ENCODE measurements at places on chromosomes 1 and 21. TPM values are rescaled to one million over a fixed set of nuclear protein-coding genes. Genes with fewer than 3 reads are reported as not detected.

The IFI16 gene
- total RNA-seq: 1.1 TPM

The SMIM1 gene
- 6.1 TPM for total RNA-seq

The OR2T3 gene
- not detected for total RNA-seq

The BEND5 gene
- total RNA-seq: 6.5 TPM

The OR2M3 gene
- not detected for total RNA-seq

DNA sequence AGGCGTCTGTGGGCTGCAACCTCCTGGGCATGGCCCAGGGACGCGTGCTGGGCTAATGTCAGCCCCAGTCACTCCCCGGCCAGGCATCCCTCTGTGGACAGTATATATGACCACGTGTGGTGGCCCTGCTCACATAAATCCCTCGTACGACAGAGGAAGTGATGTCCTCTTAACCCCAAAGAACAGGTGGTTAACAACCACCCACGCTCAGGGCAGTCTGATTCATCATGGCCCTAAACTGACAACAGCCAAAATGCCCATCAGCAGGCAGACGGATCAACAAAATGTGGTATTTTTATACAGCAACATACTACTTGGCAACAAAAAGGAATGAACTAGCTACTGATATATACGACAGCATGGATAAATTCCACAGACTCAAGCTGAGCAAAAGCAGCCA is 51.0 kb downstream of the ECE1 start:
- no peaks in the 10 kb centered on the region for H3K36me3 ChIP-seq
- no peak for DNase-seq
- peaks cover 7% of the 10 kb centered on the region for H3K4me1 ChIP-seq
- no peak overlapping the region for H3K27ac ChIP-seq

GRCh38 chr21:45280969-45281368 is 6.7 kb downstream of the POFUT2 start:
- H3K36me3 ChIP-seq: peaks cover 58% of the 10 kb centered on the region
- H3K4me3 ChIP-seq: no peak overlapping the region
- DNase-seq: no peak
- H3K4me1 ChIP-seq: no peaks in the 10 kb centered on the region
- no peak overlapping the region for H3K27ac ChIP-seq

- H3K4me3 ChIP-seq: no peak overlapping the region
- no peaks in the 10 kb centered on the region for H3K27me3 ChIP-seq
- no peaks in the 10 kb centered on the region for H3K4me1 ChIP-seq
- no peak overlapping the region for H3K27ac ChIP-seq
Measured at GRCh38 chr1:24425441-24425840, 9.8 kb downstream of the NIPAL3 start.

DNA sequence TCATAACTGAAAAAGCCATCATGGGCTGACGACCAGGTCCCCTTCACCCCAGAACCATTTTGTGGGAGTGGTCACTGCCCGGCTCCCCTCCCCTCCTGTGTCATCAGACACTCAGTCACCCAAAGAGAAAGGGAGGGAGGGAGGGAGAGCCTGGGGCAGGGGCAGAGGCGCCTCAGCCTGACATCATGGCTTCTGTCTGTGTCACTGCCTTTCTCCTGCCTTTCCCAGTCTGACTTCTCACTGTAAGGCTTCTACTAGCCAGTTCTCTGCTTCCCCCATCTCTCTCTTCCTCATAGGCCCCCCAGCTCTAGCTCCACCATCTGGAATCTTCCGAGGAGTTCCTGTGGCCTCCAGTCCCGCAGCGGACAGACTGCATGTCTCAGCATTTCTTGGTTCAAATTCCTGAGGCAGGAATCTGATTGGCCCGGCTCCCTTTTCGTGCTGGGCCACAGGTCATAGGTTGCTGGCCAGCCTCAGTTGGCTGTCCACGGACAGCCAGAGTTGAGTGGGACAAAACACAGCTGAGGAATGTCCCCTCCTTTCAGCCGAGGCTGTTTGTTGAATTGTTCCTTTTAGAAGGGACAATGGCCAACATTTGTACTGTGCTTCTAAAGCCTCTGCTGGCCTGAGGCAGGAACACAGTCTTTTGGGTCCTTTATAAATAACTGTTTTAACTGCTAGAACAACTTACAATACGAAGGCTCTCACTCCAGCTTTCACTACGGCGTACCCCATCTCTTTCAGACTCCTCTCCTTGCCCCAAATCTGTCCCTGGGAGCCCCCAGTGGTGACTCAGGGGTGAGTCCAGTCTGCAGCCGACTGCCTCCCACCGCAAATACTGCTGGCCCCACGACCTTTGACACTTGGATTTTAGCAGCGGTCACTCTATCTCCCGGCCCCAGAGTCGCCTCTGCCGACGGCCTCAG is 18.7 kb upstream of the KANK4 start:
- H3K27ac ChIP-seq: no peak overlapping the region
- no peak overlapping the region for H3K4me3 ChIP-seq
- H3K4me1 ChIP-seq: peaks cover 2% of the 10 kb centered on the region
- no peaks in the 10 kb centered on the region for H3K27me3 ChIP-seq
- no peak for DNase-seq
- no peaks in the 10 kb centered on the region for H3K36me3 ChIP-seq

DNA sequence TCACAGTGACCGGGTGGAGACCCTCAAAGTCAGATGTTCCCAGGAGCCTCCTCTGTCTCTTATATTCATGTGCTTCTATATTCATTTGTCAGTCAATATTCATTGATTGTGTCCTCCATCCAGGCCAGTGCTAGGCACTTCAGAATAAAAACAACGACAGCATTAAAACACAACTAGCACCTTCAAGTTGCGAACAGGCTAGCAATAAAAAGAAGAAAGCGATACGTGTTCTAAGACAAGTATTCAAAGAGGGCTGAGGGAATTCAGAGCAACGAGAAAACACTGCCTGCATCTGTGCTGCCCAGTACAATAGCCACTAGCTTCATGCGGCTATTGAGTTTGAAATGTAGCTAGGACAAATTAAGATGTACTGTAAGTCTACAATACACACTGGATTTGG is 138.0 kb downstream of the PLXNA2 start:
- H3K4me3 ChIP-seq: no peak overlapping the region
- no peaks in the 10 kb centered on the region for H3K27me3 ChIP-seq
- DNase-seq: no peak
- H3K27ac ChIP-seq: no peak overlapping the region
- no peaks in the 10 kb centered on the region for H3K36me3 ChIP-seq

GRCh38 chr1:2413495-2414296 is 1.3 kb upstream of the PEX10 start:
- H3K27ac ChIP-seq: no peak overlapping the region
- peaks cover 2% of the 10 kb centered on the region for H3K36me3 ChIP-seq

GRCh38 chr21:35585155-35585554 is 475.2 kb downstream of the SETD4 start:
- no peaks in the 10 kb centered on the region for H3K4me1 ChIP-seq
- H3K36me3 ChIP-seq: no peaks in the 10 kb centered on the region
- H3K27ac ChIP-seq: no peak overlapping the region
- H3K4me3 ChIP-seq: no peak overlapping the region

DNA sequence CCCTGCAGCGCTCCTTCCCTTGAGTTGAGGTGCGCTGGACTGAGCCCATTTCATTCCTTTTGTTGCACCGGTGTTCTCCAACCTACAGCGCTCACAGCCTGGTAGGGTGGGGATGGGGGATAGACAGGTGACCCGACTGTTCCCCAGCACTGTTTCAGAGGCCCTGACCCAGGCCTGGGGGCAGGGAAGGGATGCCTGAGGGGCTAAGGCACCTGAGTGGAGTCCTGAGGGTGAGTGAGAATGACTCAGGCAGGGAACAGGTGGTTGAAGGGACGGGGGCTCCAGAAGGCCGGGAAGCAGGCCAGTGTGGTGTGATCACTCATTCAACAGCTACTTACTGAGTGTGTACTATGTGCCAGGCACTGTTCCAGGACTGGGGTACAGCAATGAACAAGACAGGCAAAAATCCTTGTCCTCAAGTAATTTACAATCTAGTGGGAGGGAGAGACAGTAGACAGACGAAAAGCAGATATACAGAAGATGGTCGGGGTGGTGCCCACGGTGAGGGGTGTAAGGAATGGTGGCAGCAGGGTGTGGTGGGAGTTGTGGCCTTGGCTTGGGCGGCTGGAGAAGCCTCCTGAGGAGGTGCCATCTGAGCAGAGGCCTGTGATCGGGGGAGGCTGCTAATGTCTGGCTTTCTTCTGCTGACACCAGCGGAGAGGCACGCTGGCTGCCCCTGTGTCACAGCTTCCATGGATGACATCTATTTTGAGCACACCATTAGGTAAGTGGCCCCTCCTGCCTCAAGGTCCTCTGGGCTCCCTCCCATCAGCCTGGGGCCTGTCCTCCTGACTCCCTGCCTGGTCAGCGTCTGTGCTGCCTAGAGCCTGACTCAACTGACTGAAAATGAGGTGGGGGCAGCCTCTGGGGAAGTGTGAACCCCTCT is 37.4 kb downstream of the ACOT11 start:
- H3K4me1 ChIP-seq: peaks cover 21% of the 10 kb centered on the region
- no peaks in the 10 kb centered on the region for H3K27me3 ChIP-seq
- H3K27ac ChIP-seq: no peak overlapping the region
- no peak for DNase-seq

GRCh38 chr1:177966199-177966598 is 3.7 kb downstream of the SEC16B start:
- no peak for DNase-seq
- no peaks in the 10 kb centered on the region for H3K4me1 ChIP-seq
- no peaks in the 10 kb centered on the region for H3K36me3 ChIP-seq

DNA sequence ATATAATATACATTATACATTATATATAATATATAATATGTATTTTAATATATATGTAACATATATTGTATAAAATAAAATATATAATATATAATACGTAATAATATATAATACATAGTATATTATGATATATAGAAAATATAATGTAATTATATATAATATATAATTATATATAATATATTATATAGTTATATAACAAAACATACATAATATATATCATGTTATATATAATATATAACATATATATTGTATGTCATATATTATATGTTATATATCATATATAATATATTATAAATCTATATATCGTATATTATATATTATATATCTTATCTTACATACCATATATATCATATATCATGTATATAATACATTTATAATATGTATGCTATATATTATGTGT is 248.2 kb upstream of the TPTE start:
- DNase-seq: no peak
- no peaks in the 10 kb centered on the region for H3K27me3 ChIP-seq
- H3K27ac ChIP-seq: no peak overlapping the region
- H3K36me3 ChIP-seq: no peaks in the 10 kb centered on the region

DNA sequence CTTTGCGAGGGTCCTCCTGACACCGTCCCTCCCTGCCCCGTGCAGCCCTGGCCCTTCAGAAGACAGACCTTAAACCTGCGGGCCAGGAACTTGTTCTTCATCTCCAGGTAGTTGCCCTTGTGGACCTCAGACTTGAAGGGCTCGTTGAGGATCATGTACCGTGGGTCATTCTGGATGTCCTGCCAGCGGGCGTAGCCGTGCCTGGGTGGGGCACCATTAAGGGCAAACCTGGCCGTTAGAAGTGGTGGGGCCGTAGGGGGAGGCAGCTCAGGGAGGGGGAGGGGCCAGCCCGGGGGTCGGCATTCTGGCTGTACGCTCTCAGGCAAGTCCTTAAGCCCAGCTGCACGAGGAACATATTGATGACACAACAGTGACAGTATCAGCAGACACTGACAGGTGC is 64.6 kb downstream of the KCNAB2 start:
- no peak overlapping the region for H3K4me3 ChIP-seq
- H3K27ac ChIP-seq: no peak overlapping the region
- no peak for DNase-seq
- no peaks in the 10 kb centered on the region for H3K27me3 ChIP-seq
- H3K4me1 ChIP-seq: 0 out of 2 replicates have a peak, but pooled peaks cover 4% of the 10 kb centered on the region

GRCh38 chr1:30286241-30286987 is 437.0 kb downstream of the MATN1 start:
- no peak overlapping the region for H3K4me3 ChIP-seq
- H3K27ac ChIP-seq: no peak overlapping the region
- H3K36me3 ChIP-seq: no peaks in the 10 kb centered on the region
- no peaks in the 10 kb centered on the region for H3K4me1 ChIP-seq

DNA sequence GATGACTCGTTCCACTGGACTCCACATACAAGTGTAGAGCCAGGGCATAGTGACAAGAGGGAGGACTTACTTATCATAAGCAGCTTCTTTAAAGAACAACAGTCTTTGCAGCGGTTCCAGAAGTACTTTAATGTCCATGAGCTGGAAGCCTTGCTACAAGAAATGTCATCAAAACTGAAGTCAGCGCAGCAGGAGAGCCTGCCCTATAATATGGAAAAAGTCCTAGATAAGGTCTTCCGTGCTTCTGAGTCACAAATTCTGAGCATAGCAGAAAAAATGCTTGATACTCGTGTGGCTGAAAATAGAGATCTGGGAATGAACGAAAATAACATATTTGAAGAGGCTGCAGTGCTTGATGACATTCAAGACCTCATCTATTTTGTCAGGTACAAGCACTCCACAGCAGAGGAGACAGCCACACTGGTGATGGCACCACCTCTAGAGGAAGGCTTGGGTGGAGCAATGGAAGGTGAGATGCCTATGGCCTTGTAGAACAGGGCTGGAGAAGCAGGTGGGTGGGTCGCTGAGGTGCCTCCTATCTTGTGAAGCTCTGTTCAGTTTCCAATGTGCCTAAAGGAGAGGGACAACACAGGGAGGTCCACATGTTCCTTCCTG is 12.1 kb downstream of the MIA3 start:
- H3K36me3 ChIP-seq: peaks cover 60% of the 10 kb centered on the region
- H3K27ac ChIP-seq: no peak overlapping the region
- H3K4me1 ChIP-seq: no peaks in the 10 kb centered on the region
- no peaks in the 10 kb centered on the region for H3K27me3 ChIP-seq

GRCh38 chr21:42733874-42734273 is 80.5 kb downstream of the PDE9A start:
- H3K4me3 ChIP-seq: no peak overlapping the region
- no peaks in the 10 kb centered on the region for H3K27me3 ChIP-seq
- DNase-seq: no peak
- H3K36me3 ChIP-seq: peaks cover 16% of the 10 kb centered on the region
- peaks cover 2% of the 10 kb centered on the region for H3K4me1 ChIP-seq

DNA sequence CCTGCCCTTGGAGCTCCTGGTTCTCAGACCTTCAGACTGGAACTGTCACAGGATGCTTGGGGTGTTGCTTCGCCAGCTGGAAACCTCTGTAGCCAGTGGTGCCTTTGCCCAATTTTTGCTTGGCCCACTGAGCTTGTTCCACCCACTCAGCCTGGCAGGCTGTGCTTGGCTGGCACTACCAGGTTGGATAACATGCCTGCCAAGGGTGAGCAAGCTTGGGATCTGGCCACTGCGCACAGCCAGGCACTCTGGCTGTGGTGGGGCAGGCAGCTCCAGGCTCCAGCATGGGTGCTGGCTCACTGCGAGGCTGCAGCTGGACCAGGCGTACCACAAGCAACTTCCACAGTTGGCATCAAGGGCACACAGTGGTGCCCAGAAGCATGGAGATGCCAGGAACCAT is 967.8 kb upstream of the NCAM2 start:
- DNase-seq: no peak
- no peak overlapping the region for H3K4me3 ChIP-seq
- no peaks in the 10 kb centered on the region for H3K27me3 ChIP-seq
- H3K36me3 ChIP-seq: no peaks in the 10 kb centered on the region
- no peak overlapping the region for H3K27ac ChIP-seq
- H3K4me1 ChIP-seq: no peaks in the 10 kb centered on the region

GRCh38 chr1:50959303-50959912 is 659 bp downstream of the FAF1 start:
- H3K27ac ChIP-seq: no peak overlapping the region
- no peaks in the 10 kb centered on the region for H3K36me3 ChIP-seq
- no peak for DNase-seq
- peak overlapping the region; percentile 95 for H3K4me3 ChIP-seq
